ENCODE measurements at places on chromosomes 3 and 15. TPM values are rescaled to one million over a fixed set of nuclear protein-coding genes. Genes with fewer than 3 reads are reported as not detected.

The SYNM gene
- 5.7 TPM for total RNA-seq

The NRROS gene
- total RNA-seq, result 50.1 TPM

The SPATA12 gene
- not detected for total RNA-seq

The AHSG gene
- total RNA-seq, result not detected

The FGD5 gene
- total RNA-seq, result 0.10 TPM

The ST8SIA2 gene
- not detected for total RNA-seq

DNA sequence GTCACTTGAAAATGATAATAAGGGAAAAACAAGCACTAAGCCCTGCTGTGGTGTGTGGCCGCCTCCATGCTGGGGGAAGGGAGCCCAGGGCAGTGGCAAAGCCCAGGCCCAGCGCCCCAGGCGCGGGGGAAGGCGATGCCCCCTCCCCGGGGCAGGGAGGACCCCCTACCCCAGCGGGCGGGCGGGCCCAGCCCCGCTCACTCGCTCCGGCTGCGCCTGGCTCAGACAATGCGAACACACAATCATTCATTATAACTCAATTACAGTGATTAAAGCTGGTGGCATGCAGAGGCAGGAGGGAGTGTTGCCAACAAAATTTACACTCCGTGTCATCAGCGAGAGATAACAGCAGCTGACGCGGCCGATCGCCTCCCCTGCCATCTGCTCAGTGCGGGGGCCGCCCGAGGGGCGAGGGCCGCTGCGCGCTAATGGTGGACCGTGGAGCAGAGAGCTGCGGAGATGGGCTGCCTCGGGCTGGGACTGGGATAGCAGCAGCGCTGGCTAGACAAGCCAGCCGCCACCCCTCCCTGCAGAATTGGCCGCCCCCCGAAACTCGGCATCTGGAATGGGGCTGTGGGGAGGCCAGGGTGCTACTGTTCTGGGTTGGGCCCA lies 64.1 kb downstream of the TLE3 start:
- DNase-seq, result no peak

GRCh38 chr3:194386648-194387047 lies 12.4 kb downstream of the GP5 start:
- no peak for DNase-seq

GRCh38 chr3:87855616-87856015 lies 203.2 kb downstream of the CGGBP1 start:
- no peak for DNase-seq

GRCh38 chr15:65067317-65067644 lies 510 bp downstream of the RASL12 start:
- DNase-seq, result no peak

- DNase-seq, result no peak
Observed at GRCh38 chr3:108461661-108462111, 48.7 kb downstream of the MYH15 start.

DNA sequence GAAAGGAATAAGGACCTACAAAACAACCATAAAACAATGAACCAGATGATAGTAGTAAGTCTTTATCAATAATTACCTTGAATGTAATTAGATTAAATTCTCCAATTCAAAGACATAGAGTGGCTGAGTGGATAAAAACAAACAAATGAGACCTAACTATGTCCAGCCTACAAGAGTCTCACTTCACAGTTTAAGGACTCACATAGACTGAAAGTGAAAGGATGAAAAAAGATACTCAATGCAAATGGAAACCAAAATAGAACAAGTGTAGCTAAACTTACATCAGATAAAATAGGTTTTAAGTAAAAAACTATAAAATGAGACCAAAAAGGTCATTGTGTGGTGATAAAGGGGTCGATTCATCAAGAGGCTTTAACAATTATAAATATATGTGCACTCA lies 21.9 kb upstream of the NR1I2 start:
- DNase-seq, result no peak
